Astrocyte (in vitro differentiated cells and primary cell): ENCODE measurements at places on chromosomes 5 and 9. TPM values are rescaled to one million over a fixed set of nuclear protein-coding genes. Genes with fewer than 3 reads are reported as not detected.

GTF3C4 gene
- total RNA-seq: 27.3 and 27.9 TPM in 2 replicates

SOX30 gene
- total RNA-seq: 0.14 and 0.19 TPM in 2 replicates

GRCh38 chr9:18935541-18935940 is 97.5 kb downstream of the SAXO1 start:
- H3K27me3 ChIP-seq: no peaks in the 10 kb centered on the region
- no peak overlapping the region for H3K4me3 ChIP-seq
- H3K4me1 ChIP-seq: no peaks in the 10 kb centered on the region

- DNase-seq: no peak
- H3K36me3 ChIP-seq: peaks cover 2% of the 10 kb centered on the region
Measured at GRCh38 chr5:159083548-159084452, 15.9 kb downstream of the EBF1 start.

- no peaks in the 10 kb centered on the region for H3K27me3 ChIP-seq
- peak; percentile 64 for DNase-seq
- no peak overlapping the region for H3K27ac ChIP-seq
- no peaks in the 10 kb centered on the region for H3K36me3 ChIP-seq
Measured at GRCh38 chr5:72507907-72508238, 663 bp upstream of the ZNF366 start.

- no peak overlapping the region for H3K27ac ChIP-seq
- peak; percentile 93 for DNase-seq
- H3K36me3 ChIP-seq: no peaks in the 10 kb centered on the region
- H3K4me1 ChIP-seq: peaks cover 8% of the 10 kb centered on the region
Measured at GRCh38 chr9:73270967-73271721, 119.5 kb downstream of the ANXA1 start.

STKLD1 gene
- 0.58 and 0.82 TPM in 2 replicates for total RNA-seq

DNA sequence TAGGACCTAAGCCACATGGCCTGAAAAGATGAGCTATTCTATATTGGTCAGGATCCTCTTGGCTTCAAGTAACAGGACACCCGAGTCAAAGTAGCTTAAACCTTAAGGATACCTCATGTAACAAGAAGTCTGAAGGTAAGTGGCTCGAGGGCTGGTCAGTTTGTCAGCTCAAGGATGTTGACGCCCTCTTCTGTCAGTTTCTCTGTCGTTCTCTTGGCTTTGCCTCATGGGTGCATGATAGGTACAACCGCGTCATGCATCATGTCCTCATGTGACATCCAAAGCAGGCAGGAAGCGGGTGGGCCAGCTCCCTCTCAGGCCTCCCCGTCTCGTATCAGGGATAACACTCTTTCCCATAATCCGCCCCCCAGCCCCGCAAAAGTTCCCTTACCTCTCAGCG is 22.1 kb upstream of the TCERG1 start:
- no peak for DNase-seq
- no peaks in the 10 kb centered on the region for H3K36me3 ChIP-seq
- no peaks in the 10 kb centered on the region for H3K4me1 ChIP-seq

- H3K4me3 ChIP-seq: no peak overlapping the region
- H3K27ac ChIP-seq: no peak overlapping the region
- H3K4me1 ChIP-seq: no peaks in the 10 kb centered on the region
- no peak for DNase-seq
Measured at GRCh38 chr9:96079779-96080178, 204.3 kb downstream of the ERCC6L2 start.

LECT2 gene
- total RNA-seq: not detected in 2 replicates

IL5 gene
- not detected in 2 replicates for total RNA-seq

GRCh38 chr5:9545992-9546851 is at the start of gene SEMA5A:
Gene SEMA5A (minus strand): TSS chr5:9546075. CDS start chr5:9379946, 166,129 bp downstream.
- H3K27ac ChIP-seq: peak within 1 kb of the TSS; percentile 96
- peaks cover 26% of the 10 kb centered on the region for H3K36me3 ChIP-seq
- H3K4me1 ChIP-seq: peaks cover 6% of the 10 kb centered on the region
- DNase-seq: peak; percentile 42
- H3K4me3 ChIP-seq: peak within 1 kb of the TSS; percentile 95
- no peaks in the 10 kb centered on the region for H3K27me3 ChIP-seq

DNA sequence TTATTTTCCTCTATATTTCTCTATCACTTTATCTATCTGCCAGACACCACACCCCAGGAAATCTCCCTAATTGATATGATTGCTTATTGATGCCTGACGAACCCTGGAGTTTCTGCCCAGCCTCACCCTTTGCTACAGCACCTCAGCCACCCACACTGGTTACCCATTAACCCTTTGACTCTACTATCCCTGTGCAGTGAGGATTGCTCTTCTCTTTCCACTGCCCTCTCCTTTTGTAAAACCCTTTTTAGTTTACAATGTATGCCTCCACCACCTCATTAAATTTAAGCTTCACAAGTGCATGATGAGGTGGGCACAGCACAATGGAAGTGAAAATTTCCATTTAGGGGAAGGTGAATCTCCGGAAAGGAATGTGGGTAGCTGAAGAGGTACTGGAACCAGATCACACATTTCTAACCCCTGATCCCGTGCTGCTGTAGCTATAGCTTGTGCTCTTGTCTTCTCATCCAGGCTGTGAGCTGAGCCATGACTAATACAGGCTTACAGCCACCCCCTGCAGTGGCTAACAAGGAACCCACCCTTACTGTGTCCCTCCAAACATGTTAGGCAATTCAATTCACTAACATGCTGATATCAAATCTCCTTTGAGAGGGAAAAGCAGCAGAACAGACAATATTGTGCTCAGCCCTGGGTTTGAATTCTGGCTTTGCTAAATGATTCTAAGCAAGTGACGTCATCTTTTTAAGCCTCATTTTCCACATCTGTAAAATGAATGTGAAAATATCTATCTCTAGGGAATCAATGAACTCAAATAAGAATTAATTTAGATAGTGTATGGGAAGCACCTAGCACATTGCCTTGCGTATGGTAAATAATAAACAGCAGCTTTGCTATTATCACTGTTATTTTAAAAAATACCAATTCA is 186.9 kb upstream of the TRIM32 start:
- no peak overlapping the region for H3K27ac ChIP-seq
- H3K4me3 ChIP-seq: no peak overlapping the region
- H3K4me1 ChIP-seq: peaks cover 9% of the 10 kb centered on the region
- no peaks in the 10 kb centered on the region for H3K27me3 ChIP-seq
- DNase-seq: peak; percentile 60
- no peaks in the 10 kb centered on the region for H3K36me3 ChIP-seq
